ENCODE measurements at places on chromosomes 16 and 17. TPM values are rescaled to one million over a fixed set of nuclear protein-coding genes. Genes with fewer than 3 reads are reported as not detected.

Gene PTGES3L
- 1.6 TPM for total RNA-seq

Gene SPATA22
- total RNA-seq = not detected

Gene MT3
- not detected for total RNA-seq

Gene GTF3C1
- 81.6 TPM for total RNA-seq

Gene RGS9
- 10.1 TPM for total RNA-seq

Gene C16orf92
- total RNA-seq = not detected

Gene CORO1A
- total RNA-seq = 10.8 TPM

Gene COX4I1
- 720 TPM for total RNA-seq

Gene FBXO39
- total RNA-seq = not detected

Gene CFAP97D1
- not detected for total RNA-seq

Gene CNGB1
- not detected for total RNA-seq

Gene ERAL1
- 54.9 TPM for total RNA-seq

Gene UNC45B
- not detected for total RNA-seq

Gene HEATR9
- not detected for total RNA-seq

Gene CYGB
- total RNA-seq = 19.9 TPM

Gene ODAD4
- total RNA-seq = 0.84 TPM

Gene RDM1
- total RNA-seq = not detected

Gene RTN4RL1
- not detected for total RNA-seq

Gene SYT17
- total RNA-seq = 0.62 TPM

Gene SLC52A1
- total RNA-seq = 0.62 TPM

Gene RAPGEFL1
- total RNA-seq = 3.4 TPM

Gene FASN
- 249 TPM for total RNA-seq

Gene PHLPP2
- total RNA-seq = 7.1 TPM

Gene C17orf107
- 4.4 TPM for total RNA-seq

Data from kidney epithelial cell (primary cell).